ENCODE measurements at places on chromosomes 6 and 20.

GRCh38 chr6:31493875-31494694 is 3.9 kb upstream of the MICB start:
- DNase-seq = peak; percentile 70

GRCh38 chr6:21537637-21538036 is 55.9 kb upstream of the SOX4 start:
- no peak for DNase-seq

GRCh38 chr6:106064756-106065155 is 21.4 kb upstream of the PRDM1 start:
- DNase-seq = no peak

DNA sequence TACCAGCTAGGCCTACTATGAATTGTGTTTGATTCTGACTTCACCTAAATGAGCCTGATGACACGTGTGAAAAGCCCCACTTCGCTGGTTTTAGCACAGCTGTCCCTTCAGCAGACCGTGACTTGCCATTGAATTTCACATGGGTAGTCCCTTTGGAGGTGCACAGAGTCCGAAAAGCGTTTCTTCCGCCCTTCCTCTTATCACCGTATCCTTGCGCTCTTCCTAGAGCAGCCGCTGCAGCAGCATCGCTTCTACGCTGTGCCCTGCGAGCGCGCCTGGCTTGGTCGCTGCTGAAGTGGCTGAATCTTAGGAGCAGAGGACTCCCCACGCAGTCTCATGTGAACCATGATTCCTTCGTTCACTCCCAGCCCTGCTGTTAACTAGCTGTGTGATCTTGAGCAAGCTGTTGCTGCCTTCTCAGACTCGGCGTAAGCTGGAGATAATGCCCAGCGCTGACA is 127.0 kb downstream of the PACRG start:
- no peak for DNase-seq

GRCh38 chr20:39897781-39898466 is 791.1 kb downstream of the MAFB start:
- DNase-seq = no peak

DNA sequence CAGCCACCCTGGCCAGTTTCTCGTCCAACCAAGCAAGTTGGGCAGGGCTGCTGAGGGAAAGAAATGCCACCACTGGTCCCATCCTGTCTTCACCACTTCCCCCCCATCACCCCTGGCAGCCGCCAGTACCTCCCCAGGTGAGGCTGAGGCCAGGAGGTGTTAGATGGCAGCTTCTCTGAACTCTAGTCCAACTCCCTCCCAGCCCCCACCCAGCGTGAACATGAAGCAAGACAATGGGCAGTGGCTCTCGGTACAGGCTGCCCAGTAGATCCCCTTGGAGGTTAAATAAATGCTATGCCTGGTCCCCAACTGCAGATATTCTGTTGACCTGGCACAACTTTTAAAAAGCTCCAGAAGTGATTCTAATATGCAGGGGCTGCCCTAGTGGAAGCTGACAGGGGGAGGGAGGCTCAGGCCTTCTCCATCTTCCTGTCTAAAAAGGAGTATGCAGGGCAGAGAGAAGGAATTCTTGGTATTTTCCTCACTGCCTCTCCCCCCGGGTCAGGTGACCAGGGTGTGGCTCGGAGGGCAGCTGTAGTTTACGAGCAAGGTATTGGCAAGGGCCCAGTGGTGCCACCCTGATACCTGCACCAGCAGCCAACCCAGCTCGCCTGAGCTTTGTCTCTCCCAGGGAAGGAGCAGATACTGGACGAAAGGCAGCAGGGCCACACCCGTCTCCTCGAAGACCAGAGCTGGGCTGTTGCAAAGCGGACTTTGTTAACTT is 25.7 kb downstream of the KCNK5 start:
- no peak for DNase-seq

DNA sequence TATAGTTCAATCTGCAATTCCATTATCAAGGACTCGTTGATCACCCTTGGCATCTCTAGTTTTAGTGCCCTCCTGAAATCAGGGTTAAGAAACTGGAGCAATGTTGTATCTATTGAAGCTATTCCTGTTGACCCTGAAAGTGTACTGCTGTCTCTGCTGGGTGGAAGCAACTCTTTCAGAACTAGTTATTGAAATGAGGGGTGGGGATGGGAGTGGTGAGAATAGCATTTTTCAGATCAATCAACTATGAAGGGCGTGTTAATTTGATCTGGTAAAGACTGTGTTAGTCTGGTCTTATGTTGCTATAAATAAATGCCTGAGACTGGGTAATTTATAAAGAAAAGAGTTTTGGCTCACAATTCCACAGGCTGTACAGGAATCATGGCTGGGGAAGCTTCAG is 152.5 kb upstream of the BMP5 start:
- no peak for DNase-seq

Measured in stimulated activated CD8-positive, alpha-beta memory T cell treated with anti-CD3 and anti-CD28 coated beads, Interleukin-15, amount 100 ng/mL, for 48 hours (primary cell).